SK-N-MC (cell line): ENCODE measurements at places on chromosomes 13 and 19.

- no peak for DNase-seq
These were observed 3.0 kb upstream of the ZNF136 start for GRCh38 chr19:12159773-12160414.

- DNase-seq, result no peak
These were observed 1.6 kb upstream of the BEST2 start for GRCh38 chr19:12749938-12750521.

DNA sequence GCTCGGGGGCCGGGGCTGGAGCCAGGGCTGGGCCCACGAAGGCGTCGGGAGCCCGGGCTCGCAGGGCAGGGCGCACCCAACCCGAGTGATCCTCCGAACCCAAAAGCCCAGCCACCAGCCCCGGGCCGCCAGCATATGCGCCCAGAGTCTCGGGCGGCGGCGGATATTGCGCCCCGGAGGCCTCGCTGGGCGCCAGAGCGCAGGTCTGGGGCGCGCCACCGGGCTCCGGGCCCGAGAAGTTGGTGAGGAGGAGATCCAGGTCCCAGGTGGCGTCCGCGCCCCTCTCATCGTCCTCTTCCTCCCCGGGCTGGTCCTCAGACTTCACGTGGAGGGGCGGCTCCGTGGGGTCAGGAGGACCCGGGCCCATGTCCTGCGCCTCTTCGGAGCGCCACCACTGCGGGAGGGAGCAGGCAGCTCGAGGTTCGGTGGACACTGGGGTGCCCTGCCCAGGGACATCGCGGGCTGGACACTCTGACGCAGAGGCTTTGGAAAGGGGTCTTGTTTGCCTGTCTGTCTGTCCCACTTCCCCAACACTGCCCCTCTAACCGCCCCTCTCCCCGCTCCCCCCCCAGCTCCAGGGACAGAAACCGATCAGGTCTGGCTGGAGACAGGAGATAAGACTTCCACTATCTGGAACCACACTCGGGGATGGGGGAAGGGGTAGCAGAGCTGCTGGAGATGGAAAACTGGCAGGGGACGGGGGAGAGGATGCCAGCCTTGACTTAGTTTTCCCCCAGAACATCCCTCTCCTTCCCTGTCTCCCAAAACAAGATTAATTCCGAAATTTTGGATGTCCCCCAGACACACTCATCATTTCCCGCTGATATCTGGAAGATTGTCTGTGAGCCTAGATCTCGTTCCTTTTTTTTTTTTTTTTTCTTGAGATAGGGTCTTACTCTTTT lies 1.0 kb downstream of the KLF1 start:
- DNase-seq, result no peak

GRCh38 chr19:10316229-10317044 lies 622 bp upstream of the FDX2 start:
- no peak for DNase-seq

GRCh38 chr19:7539827-7540425 lies 4.4 kb downstream of the PNPLA6 start:
- DNase-seq, result no peak

DNA sequence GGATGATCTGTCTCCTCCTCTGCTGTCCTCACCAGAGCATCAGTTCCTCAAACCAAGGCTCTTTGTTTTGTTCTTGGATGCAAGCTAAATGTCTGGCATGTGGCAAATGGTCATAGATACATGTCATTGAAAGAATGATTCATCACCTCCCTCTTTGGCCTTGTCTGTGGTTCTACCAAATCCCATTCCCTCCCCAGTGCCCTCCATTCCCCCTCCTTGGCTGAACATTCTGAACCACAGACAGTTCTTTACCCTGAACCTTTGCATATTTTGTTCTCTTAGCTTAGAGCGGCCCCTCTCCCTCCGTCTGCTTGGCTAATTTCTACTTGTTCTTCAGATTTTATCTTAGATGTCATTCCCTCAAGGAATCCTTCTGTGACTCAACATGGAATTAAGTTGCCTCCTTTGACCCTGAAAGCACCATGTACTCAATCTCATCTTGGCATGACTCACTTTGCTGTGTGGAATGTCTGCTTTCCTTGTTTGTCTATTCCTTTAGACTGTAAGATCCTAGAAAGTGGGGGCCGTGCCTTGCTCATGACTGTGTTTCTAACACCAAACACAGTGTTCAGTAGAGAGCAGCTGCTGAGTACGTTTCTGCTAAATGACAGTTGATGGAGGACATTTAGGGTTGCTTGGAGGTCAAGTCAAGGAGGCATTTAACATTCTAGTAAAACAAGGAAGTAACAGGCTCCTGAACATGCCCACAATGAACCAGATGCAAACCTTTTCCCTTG lies 8.1 kb downstream of the ALOX5AP start:
- DNase-seq, result no peak

GRCh38 chr13:59201841-59202240 lies 961.9 kb downstream of the DIAPH3 start:
- DNase-seq, result no peak

DNA sequence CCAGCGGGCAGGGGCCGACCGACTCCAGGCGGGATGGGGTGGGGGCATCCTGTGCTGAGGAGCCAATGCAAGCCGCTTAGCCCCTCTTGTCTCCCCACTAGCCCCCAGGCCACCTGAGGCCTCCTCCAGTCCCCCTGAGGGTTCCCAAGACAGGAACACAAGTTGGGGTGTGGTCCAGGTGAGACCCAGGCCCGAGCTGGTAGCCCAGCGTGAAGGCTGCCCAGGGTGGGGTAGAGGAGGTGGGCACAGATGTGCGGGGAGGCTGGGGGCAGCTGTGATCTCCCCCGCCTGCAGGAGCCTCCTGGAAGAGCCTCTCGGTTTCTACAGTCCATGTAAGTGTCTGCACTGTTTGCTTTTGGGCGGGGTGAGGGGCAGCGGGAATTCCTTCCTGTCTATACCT lies 10.4 kb downstream of the TLE6 start:
- no peak for DNase-seq
